ENCODE measurements at places on chromosomes 2 and 18. TPM values are rescaled to one million over a fixed set of nuclear protein-coding genes. Genes with fewer than 3 reads are reported as not detected.

The LOXHD1 gene
- total RNA-seq, result not detected

The C2orf49 gene
- 13.5 TPM for total RNA-seq

The HMSD gene
- 0.44 TPM for total RNA-seq

The TNS1 gene
- total RNA-seq, result 164 TPM

The POU3F3 gene
- not detected for total RNA-seq

The APLF gene
- total RNA-seq, result 6.9 TPM

Measured in placental pericyte (primary cell).